GOT3 (cell line): ENCODE measurements at places on chromosomes 1 and 21.

- no peak for DNase-seq
Measured at GRCh38 chr21:41074396-41075184, 93.4 kb upstream of the BACE2 start.

- DNase-seq, result no peak
Measured at GRCh38 chr1:117112047-117112717, 9.4 kb downstream of the TRIM45 start.

- DNase-seq, result no peak
Measured at GRCh38 chr21:29557931-29558725, 259.4 kb downstream of the BACH1 start.

- DNase-seq, result no peak
Measured at GRCh38 chr1:220149742-220150141, 55.8 kb downstream of the IARS2 start.

GRCh38 chr21:44071359-44072104 lies 35.7 kb upstream of the PWP2 start:
- no peak for DNase-seq

GRCh38 chr1:156401041-156401574 lies 32.1 kb downstream of the RHBG start:
- DNase-seq, result no peak

DNA sequence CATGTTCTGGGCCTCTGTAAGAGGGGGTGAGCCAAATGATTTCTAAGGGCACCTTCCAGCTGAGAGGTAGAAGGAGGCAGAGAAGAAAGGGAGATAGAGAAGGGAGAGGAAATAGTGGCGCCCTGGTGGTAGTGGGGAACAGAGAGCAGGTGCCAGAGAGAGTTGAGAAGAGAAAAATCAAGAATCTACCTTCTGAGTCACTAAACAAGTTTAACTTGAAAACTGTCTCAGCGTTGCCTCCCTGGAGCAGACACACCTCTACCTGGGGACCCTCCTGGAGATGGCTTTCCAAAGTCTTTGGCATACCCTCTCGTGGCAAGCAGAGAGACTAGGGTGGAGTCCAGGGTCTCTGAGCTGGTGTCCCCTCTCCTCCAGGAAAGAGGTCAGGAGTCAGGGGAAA lies 1.1 kb upstream of the SLC45A3 start:
- DNase-seq, result no peak

DNA sequence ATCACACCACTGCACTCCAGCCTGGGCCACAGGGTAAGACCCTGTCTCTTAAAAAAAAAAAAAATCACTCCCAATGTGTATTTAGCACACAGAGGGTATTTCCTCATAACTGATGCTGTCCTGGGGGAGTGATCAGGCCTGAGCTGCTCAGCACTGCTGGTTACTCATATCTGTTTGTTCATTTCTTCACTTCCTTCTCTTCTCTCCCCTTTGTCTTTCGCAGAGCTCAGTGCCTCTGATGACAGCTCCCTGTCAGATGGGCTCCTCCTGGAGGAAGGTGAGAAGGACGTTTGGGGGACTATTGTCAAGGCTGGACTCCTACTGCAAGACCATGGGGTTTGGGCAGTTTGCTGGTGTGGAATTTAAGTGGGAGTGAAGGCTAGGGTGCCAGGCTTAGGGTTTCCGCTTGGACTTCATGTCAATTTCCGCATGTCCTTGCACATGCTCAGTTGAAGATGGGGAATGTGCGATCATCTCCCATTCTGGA lies 13.0 kb downstream of the INAVA start:
- no peak for DNase-seq

GRCh38 chr1:31880957-31881687 lies 57.0 kb downstream of the PTP4A2 start:
- no peak for DNase-seq

DNA sequence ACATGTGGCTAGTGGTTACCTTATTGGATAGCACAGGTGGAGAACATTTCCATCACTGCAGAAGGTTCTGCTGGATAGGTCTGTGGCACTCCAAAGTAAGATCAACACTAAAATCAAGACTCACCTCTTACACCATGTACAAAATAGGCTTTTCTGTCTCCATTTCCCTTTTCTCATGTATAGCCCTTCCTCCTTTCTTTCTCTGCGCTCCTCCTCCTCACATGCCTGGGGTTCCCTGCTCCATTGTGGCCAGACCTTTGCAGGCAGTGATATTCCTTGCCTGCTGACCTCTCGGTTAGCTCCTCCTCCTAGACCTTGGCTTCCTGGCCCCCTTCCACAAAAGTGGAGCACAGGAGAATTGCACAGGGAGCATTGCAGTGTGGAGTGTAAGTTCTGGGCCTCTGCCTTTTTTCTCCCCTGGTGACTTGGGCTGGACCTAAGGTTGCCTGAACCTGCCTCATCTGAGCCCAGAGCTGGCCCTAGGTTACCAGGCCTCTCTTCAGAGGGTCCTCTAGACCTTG lies 33.2 kb upstream of the RBM15 start:
- DNase-seq, result no peak

GRCh38 chr1:57410508-57410907 lies 13.4 kb downstream of the DAB1 start:
- no peak for DNase-seq

GRCh38 chr1:204102739-204103430 lies 30.0 kb downstream of the SOX13 start:
- no peak for DNase-seq

DNA sequence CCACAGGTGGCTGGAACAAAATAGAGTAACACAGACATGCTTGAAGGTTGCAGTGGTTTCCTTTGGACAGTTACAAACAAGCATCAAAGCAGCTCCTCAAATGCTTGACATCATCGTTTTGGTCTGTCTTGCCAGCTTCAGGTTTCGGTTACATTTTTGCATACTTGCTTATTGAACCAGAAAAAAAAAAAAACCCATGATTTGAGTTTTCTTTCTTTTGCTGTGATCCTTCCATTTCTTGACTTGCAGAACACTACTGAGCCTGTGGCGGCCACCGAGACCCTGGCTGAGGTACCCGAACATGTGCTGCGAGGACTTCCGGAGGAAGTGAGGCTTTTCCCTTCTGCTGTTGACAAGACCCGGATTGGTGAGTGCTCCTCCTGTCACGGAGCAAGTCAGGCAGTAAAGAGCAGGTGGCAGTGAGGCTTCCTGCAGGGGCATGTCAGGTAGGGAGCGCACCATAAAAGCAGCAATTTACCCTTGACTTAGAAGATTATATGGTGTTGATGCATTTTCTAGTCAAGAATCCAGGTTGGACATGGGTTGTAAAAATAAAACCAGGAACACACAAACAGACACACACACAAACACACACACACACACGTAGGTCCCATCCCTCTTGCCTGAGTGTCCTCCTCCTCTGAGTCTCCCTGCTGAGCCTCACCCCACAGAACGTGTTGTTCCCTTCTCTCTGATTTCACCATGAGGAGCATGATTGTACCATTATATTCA lies 30.9 kb downstream of the PRDM2 start:
- no peak for DNase-seq

- DNase-seq, result no peak
Measured at GRCh38 chr1:20962576-20963258, 175.6 kb upstream of the HP1BP3 start.

DNA sequence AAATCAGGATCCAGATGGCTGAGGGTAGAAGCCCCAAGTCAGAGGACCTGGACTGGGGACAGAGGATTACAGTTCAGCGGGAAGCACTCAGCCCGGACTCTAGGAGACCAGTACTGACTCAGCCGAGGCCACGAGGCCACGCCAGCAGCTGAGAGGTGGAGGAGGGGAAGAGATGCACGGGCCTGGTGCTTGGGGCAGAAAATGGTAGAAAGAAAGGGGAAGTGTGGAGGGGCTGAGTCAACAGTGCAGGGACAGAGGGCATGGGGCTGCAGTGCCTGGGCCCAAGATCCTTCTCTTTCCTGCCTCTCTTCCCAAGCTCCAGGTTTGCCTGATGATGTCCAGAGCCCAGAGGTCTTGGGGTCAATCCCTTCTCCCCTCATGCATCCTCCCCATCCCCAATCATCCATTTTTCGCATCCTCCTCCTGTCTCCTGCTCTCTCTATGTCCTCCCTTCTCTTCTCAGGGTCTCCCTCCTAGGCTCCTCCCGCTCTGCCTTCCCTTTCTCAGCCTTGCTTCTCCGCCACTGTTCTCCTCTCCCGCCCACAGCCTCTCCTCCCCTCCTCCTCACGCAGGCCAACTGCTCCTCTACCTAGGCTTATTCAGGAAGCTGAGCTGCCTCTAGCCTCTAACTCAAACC lies 7.7 kb downstream of the ARHGEF2 start:
- no peak for DNase-seq

- DNase-seq, result peak; percentile 63
Measured at GRCh38 chr1:55443175-55443915, 228.2 kb upstream of the USP24 start.

- DNase-seq, result no peak
Measured at GRCh38 chr21:36079010-36079649, 9.3 kb downstream of the CBR1 start.

GRCh38 chr1:24319312-24319863 lies at the start of gene GRHL3:
Gene GRHL3 (plus strand): TSS chr1:24319357. CDS start chr1:24319552, 195 bp downstream.
- no peak for DNase-seq

- DNase-seq, result no peak
Measured at GRCh38 chr1:177432897-177433296, 262.1 kb downstream of the BRINP2 start.

DNA sequence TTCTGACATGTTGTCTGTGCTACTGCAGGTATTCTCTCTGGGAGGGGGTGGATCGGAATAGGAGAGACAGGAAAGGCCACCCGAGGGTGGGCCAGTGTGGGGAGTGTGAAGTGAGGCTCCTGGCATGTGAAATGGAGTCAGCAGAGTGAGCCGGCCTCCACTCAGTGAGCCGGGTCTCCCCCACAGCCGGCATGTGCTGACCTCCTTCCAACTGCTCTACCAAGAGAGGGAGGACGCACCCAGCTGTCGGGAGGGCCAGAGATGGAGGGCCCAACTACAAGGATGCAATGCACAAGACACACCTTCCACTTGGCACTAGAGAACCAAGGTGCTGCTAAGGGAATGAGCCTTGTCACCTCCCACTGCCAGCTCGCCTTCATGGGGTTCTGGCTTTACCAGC lies 28.2 kb upstream of the CLSTN1 start:
- no peak for DNase-seq

DNA sequence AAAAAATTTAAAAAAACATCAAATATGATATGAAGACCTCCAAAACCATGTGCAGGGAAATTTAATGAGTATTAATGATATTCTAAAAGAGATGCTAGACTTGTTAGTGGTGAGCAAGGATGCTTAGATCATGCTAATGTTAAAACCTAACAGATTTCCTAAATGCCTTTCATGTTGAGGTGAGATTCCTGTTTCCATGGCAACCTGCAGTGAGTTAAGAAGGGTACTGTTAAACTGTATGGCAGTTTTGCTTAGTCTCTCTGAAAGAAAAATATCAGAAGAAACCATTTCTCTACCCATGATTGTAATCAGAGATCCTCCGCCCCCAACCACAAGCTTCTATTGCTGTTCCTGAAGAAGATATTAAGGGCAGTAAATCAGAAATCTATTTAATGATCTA lies 321.6 kb upstream of the LRRC7 start:
- DNase-seq, result no peak

- no peak for DNase-seq
Measured at GRCh38 chr1:11204396-11205190, 15.4 kb downstream of the ANGPTL7 start.

DNA sequence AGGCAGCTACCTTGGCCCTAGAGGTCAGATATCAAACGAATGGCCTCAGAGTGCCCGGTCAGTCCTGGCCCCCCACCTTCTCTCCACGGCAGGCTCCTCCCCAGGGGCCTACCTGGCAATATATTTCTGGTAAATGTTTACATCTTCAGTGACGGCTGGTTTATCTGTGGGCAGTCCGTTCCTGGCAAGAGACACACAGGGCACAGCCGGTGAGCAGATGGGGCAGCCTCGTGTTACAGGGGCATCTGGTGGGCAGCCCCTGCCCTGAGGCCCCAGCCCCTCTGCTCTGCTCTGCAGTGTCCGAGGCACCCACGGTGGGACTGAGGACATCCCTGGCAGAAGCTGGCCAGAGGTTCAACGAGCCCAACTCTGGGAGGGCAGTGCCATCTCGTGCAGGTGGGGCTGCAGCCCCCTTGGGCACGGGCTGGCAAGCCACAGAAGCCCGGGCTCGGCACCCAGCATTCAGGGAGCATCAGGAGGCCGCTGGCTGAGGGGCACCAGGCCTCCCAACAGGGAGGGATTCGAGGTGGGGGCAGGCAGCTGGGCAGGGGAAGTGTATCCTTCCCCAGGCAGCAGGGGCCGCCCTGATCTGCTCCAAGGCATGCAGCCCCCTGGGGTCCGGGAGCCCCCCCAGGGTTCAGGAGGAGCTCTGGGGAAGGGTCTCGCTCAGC lies 137.9 kb downstream of the CASZ1 start:
- DNase-seq, result no peak

- DNase-seq, result no peak
Measured at GRCh38 chr21:39776589-39776988, 31.6 kb downstream of the IGSF5 start.

- DNase-seq, result no peak
Measured at GRCh38 chr1:233368789-233369130, 41.2 kb downstream of the MAP3K21 start.

DNA sequence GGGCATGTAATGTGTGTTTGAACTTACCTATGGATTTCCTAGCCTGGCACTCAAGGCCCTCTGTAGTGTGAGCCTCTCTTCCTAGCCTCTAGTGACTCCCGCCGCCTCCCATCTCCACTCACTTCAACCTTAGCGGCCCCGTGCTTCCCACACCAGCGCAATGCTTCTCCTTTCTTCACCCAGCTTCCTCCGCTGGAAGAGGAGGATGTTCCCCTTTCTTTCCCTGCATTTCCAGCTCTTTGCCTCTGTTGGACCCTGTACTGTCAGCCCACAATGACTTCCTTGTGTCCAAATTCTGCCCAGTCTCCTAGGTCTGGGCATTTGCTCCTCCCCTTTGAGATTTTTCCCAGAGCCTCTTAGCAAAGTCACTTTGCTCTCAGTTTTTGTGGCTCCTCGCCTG lies 138.1 kb upstream of the IRF2BP2 start:
- no peak for DNase-seq
